ENCODE measurements at places on chromosomes 13 and 19.

GRCh38 chr19:46555628-46556280 lies 45.4 kb upstream of the CALM3 start:
- no peak for DNase-seq

GRCh38 chr13:73776151-73776785 lies 357.9 kb downstream of the KLF12 start:
- DNase-seq: no peak

DNA sequence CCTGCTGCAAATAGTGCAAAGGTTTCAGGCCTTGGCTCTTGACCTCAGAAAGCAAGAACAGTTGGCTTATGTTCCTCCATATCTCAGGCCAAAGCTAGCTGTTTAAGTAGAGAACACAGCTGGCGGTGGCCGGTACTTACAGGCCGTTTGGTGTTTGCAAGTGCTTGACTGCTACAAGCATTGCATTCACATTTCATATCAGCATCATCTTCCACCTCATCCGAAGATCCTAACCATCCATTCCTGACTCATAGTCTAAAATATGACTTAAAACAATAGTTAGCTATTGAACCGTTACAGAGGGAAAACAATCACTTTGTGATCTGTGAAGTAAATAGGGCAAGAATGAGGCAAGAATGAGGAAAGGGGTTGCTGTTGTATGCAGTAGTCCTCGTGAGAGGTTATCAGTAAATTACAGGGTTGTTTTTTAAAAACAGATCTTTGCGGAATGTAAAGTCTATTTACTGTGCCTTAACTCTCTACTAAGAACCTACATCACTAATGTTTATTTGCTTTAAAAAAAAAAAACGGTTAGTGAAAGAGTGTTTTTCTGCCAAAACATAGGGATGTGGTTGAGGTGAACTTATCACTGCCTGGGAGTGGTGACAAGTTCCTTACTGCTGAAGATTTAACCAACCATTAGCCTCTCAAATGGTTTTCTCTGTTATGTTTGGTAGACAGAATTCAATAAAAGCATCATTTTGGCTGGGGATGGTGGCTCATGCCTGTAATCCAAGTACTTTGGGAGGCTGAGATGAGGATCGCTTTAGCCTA lies 21.6 kb upstream of the WDR88 start:
- DNase-seq: no peak

DNA sequence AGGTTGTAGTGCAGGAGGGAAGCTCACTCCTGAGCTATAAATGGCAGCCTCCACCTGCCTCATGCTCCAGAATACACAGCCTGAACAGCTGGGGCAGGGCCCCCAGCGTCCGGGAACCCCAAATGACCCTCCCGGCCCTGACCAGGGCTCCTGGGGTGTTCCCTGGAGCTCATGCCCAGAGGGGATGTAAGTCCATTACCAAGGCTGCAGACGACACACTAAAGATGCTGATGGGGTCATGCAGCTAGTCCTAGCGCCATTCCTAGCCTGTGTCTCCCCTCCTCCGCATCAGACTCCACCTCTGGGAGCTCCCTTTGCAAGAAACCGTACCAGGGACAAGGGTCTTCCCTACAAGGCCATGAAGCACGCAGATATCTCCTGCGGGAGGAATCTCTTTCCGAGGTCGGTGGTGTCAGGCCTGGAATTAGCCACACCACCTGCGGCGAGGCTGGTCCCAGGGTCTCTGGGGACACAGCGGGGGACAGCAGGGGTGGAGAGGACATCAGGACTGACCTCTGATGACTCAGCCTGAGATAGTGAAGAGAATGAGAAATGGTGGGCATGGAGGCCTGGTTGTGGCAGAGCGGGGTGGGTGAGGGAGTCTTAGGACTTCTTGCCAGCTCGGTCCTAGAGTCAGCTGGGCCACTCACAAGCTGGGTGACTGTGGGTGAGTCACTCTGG lies 11.9 kb upstream of the TPM4 start:
- no peak for DNase-seq

DNA sequence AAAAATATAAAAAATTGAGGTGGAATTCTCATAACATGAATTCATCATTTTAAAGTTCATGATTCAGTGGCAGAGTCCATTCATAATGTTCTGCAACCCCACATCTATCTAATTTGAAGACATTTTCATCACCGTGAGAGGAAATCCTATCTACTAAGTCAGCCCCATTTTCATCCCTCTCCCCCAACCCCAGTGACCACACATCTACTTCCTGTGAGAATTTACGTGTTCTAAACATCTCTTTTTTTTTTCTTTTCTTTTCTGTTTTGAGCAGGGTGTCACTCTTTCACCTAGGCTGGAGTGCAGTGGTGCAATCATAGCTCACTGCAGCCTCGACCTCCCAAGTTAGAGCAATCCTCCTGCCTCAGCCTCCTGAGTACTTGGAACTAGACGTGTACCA lies 17.5 kb downstream of the ATCAY start:
- DNase-seq: no peak

GRCh38 chr19:42214810-42215485 lies 2.5 kb downstream of the DEDD2 start:
- no peak for DNase-seq

DNA sequence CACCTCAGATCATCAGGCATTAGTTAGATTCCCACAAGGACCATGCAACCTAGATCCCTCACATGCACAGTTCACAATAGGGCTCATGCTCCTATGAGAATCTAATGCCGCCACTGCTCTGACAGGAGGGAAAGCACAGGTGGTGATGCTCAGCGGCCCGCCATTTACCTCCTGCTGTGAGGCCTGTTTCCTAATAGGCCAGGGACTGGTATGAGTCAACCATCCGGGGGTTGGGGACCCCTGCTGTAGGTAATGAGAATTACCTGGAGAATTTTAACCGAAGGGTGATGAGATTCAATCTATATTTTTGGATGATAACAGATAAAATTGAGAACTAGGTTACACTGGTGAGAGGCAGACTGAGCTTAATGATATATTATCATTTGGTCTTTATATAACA lies 101.4 kb downstream of the LACC1 start:
- DNase-seq: no peak

DNA sequence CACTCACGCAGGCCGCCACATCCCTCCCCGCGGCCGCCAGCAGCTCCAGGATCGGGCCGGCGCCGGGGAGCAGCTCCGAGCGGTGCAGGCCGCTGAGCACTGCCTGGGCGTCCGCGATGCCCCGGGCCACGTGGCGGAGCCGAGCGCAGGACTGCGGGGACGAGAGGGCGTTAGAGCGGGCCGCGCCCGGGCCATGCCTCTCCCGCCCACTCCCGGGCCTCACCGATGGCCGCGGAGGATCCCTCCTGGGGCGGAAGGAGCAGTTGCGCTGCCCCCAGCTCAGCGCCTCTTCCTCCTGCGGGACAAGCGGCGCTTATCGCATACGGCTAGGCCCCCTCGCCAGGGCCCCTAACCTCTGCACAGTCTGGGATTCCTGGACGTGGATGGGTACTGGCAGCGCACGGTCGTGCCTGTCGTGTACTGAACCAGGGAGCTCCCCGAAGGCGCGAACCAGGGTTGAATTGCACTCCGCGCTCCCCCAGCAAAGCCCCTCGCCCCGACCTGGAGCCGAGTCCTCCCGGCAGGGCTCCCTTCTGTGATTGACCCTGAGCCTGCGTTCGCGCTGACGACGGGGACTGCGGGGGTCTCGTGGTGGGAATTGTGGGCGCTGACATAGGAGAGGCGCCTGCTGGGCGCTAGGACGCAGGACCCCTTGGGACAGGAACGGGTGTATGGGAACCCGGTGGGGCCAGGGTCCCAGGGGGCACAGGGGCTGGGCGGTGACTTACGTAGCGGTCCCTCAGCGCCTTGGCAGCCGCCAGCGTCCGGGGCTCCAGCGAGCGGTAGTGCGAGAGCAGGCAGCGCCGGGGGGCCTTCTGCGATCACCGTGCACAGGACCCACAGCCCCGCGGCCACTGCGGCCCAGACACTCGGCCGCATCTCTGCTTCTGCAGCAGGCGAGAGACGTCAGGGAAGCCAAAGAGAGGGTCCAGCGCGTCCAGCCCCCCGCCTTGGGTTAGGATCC lies 673 bp downstream of the IFNL4 start:
- no peak for DNase-seq

DNA sequence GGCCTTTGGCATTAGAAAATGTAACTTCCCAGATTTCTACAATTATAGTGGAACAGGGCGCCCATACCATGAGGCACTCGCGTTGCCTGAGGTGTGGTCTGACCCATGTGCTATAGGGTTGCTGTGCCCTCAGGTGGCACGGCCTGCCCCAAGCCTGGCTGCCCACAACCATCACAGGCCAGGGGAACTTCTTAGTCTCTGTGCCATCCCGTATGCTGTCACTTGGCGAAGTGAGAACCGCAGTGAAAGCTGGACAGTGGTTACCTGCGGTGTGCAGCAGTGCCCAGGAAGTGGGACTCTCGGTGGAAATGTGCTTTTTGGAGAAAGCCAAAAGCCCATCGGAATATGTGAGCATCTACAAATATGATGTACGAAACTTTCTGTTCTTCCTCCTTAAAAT lies 88.2 kb upstream of the GPR183 start:
- no peak for DNase-seq

GRCh38 chr19:7007859-7008258 lies 13.4 kb downstream of the MBD3L2B start:
- DNase-seq: no peak

DNA sequence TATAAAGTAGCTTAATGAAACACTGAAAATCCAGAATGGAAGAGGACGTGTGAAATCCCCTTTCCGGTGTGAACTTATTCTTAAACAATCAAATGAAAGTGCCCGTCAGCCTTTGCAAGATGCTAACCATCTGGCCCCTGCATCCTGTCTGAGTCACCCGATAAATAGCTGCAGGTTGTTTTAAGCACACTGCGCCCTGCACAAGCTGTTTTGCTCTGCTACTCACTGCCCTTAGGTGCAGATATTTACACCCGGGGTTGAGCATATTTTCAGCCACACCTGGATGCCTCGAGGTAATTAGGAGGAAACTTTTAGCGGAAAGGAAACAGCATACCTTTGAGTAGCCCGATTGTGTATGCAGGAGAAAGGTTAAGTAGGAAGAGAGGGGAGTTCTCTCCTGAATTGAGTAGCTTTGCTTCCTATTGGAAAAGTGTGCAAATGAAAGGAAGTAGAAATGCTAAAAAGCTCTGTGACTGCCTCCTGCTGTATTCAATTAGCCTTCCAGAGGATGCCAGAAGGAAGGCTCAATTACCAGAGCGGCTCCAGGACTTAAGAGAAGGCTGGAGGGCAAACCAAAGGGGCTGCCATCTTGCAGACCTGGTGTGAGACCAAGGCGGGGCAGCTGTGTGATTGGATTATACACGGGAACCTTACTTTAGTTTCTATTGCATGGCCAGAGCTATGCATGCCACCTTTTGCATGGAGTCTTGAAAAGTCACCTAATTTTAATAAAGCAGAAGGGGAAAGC lies 42.5 kb downstream of the IRS2 start:
- peak; percentile 4 for DNase-seq

DNA sequence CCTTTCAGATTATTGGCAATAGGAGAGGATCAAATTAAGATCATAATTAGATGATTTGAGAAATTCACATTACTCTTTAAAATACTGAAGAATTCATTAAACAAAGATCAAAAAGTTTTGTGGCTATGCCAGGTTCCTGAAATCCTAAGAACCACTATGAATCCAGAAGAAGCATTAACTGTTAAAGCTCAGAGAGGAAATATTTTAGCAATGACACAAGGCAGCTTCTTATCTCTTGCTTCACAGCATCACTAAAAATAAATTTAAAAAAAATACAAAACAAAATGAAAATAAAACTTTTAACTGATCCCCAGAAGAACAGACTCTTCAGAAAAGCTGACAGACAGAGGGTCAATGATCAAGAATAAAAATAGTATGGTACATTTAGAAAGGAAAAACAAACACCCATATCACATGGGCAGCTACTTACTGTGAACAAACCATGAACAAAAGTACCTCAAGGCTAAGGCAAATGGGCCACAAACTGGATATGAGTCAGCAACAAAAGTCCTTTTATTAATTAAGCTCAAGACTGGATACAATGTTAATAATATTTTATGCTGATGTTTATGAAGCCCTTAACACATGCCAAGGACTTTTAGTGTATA lies 19.6 kb downstream of the RNF6 start:
- no peak for DNase-seq

- no peak for DNase-seq
Measured at GRCh38 chr19:10769533-10770491, 51.9 kb downstream of the DNM2 start.

DNA sequence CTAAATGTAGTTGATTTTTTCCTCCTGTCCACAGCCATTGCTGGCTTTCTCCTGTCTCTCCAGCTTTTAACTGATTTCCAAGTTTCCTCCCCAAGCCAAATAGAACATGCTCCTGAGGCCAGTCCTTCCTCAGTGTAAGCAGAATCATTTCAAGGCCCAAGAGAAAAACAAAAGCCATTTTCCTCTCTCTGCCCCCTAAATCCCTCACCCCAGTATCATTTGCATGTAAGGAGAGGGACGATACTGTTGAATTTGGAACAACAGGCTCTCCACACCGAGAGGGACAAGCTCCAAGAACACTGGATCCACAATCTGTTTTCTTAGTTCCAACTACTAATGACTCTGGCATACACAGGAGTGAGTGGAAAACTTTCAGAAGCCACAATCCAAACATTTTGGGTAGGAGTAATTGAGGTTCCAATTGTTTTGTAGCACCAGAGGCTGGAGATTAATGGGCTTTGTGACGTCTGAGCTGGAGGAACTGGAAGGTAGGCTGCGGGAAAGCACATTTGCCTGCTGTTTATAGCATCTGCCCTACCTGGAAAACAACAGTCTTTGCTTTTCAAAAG lies 156.8 kb downstream of the FLT1 start:
- DNase-seq: no peak

DNA sequence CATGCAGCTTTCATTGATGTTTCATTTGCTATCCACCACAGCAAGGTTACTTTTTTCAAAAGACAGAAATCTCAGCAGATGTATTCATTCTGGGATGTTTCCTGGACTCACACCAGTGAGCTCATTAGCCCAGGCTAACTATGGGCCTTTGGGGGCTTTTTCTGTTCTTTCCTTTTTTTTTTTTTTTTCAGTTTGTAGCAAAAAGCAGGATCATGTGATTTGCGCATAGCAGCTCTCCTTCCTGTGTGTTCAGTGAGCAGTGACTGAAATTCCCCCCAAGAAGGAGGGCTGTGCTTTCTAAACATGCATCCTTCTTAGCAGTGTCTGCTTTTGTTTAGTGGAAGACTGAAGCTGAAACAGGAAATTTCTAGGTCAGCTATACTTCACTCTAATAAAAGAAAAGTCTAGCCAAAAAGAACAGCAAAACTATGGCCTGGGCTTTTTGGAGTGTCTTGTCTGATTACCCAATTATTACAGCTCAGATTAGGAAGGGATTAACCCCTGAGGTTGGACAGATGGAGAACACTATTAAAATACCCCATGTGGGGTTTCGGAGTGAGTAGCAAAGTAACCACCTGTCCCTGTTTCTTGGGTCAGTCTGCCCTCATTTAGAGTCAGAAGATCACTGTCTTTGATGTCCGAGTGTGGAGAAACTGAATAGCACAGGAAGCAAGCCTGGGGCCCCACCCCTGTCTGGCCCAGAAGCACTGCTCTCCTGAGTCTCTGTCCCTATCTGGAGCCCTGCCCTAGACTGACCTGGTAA lies 8.9 kb upstream of the AMER2 start:
- DNase-seq: no peak

GRCh38 chr19:6014551-6015135 lies 36.7 kb upstream of the RANBP3 start:
- DNase-seq: no peak
